ENCODE measurements at places on chromosomes 1 and 21.

GRCh38 chr1:117802531-117803257 is 126.7 kb downstream of the GDAP2 start:
- DNase-seq = peak; percentile 28

- DNase-seq = peak; percentile 46
Measured at GRCh38 chr1:212229654-212230053, 55.6 kb upstream of the PPP2R5A start.

DNA sequence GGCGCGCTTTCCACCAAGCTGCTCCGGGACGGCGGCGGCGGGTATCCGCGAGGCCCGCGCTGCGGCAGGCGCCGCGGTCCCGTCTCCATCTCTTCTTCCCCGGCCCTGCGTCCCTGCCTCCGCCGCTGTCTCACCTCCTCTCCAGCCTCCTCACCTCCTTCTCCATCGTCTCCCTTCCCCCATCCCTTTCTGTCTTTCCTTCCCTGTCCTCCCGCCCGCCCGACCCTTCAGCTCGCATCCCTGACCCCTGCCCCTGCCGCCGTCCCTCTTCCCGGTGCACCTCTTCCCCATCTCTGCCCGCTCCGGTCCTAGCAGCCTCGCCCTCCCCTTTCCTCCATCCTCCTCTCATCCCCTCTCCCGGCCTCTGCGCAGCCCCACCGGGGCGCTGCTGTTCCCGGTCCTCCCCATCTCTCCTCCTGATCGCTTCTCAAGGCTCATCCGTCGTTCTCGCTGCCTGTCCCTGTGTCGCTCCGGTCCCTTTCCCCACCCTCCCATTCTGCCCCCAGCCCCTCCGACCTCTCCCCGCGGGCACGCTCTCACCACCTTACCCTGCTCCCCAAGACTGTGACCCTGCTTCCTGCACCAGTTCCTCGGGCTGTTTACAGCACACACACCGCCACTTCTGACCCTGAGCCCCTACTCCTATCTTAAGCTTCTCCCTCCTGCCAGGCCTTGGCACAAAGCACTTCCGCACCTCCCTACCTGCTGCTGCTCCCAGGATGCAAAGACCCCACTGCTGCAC is 760 bp upstream of the NPHP4 start:
- DNase-seq = no peak

- DNase-seq = peak; percentile 87
Measured at GRCh38 chr1:246214708-246215509, 292.2 kb downstream of the SMYD3 start.

- peak; percentile 5 for DNase-seq
Measured at GRCh38 chr1:153553096-153553495, 4.0 kb upstream of the S100A3 start.

DNA sequence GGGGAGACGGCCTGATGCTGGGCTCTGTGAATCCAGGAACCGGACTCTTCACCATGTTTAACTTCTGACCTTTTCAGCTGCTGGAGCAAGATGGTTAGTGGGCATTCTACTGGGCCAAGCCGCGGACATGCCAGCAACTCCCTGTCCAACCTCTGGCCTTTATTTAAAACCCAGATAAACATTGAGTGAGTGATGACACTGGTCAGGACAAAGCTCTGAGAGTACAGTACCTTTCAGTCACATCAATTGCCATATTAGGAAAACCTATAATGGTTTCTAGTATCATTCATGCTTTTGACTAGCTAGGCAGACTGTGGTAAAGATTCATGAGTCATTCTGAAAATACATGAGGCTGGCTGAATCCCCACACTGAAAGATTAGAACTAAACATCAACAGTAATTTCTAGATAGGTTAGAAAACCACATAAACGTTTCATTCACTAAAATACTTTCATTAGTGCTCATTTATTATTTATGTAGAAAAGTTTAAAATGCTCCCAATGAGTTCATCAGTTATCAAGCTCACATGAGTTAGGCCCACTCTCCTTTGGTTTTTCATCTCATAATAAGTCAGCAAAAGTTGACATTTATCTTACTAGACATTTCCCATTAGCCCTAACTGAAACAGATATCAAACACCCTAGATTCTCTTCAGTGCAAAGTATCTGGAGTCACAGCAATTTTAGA is 7.1 kb upstream of the ACTA1 start:
- DNase-seq = peak; percentile 78

DNA sequence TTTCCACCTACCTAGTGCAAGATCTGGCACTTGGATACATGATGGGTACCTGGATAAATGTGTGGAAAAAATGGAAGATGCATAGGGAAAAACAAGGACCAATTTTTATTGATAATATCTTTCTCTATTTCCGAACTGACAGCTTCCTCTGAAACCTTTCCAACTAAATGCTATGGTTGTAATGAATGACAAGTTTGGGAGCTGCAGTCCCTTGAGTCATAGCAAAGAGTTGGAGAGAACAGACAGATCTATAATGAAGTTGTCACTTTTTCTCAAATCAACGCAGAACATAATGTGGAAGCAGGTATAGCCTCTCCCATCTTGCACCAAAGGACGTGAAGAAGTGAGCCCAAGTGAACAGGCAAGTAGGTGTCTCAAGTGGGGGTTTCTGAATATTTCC is 296.5 kb upstream of the KAZN start:
- DNase-seq = no peak
